T-helper 2 cell (primary cell): ENCODE measurements at places on chromosomes 4 and X.

- DNase-seq = no peak
Measured at GRCh38 chrX:71846429-71846828, 64.2 kb upstream of the NHSL2 start.

DNA sequence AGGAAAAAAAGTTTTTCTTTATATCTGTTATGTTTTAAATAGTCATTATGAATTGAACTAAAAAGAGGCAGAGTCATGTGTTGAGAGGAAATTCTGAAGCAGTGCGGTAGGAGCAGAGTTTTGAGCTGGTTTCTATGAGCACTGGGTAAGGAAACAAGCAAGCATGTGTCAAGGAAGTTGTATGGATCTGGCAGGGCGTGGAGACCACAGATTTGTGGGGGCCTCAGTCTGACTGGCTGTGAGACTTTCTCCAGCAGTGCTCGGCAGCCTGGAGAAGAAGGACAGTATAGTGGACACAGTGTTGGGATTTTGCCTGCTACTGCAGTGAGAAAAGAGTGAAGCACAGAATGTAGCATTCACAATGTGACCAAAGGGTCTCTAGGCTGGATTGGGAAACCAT lies 399.1 kb downstream of the INPP4B start:
- no peak for DNase-seq

- peak; percentile 33 for DNase-seq
Measured at GRCh38 chr4:145490361-145490760, 8.7 kb downstream of the SMAD1 start.

DNA sequence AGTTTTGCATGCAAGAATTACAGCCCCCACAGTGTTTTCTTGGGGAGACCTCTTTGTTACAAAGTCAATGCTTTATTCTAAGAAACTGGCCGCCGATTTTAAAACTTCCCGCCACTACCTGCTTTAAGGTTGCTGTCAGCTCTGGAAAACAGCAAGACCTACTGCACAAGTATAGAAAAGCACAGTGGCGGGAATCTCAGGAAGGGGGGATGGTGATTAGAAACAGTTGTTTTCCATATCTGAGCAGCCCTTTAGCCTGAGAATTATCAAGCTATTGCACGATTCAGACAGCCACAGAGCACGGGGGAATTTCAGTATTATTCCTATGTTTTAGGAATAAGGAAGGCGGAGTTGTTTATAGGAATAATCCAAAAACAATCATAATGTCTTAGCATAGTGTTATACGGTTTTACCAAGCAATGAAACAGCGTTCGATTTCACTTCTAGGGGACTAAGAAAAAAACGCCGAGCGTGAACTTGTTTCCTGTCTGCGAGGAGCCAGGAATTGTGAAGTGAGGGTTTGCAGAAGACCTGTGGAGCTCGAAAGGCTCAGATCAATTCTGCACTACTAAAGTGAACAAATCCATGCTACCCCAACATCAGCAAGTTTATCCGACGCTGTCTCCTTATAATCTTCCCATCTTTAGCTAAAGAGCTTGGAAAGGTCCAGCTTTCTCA lies 81.3 kb downstream of the HMGN5 start:
- DNase-seq = no peak

- no peak for DNase-seq
Measured at GRCh38 chr4:79673898-79674297, 265.9 kb upstream of the GK2 start.

DNA sequence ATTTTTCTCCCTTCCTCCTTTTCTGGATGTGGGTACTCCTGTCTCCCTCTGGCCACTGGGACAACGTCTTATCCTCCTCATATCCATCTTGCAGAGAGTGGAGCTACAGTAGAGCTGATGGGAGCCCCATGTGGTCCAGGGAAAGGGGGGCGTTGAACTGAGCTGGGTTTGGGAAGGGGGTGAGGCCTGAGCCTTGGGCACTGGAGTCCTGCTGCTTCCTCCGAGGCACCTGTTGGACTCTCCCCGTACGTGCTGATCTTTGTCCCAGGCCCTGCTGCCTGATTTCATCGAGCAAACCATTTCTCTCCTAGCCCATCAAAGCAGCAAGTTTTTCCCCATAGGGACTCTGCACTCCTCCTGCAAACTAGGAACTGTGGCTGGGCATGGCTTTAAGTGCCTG lies 94.3 kb downstream of the STOX2 start:
- DNase-seq = no peak

- DNase-seq = no peak
Measured at GRCh38 chr4:53068755-53069330, 206.7 kb downstream of the RASL11B start.

DNA sequence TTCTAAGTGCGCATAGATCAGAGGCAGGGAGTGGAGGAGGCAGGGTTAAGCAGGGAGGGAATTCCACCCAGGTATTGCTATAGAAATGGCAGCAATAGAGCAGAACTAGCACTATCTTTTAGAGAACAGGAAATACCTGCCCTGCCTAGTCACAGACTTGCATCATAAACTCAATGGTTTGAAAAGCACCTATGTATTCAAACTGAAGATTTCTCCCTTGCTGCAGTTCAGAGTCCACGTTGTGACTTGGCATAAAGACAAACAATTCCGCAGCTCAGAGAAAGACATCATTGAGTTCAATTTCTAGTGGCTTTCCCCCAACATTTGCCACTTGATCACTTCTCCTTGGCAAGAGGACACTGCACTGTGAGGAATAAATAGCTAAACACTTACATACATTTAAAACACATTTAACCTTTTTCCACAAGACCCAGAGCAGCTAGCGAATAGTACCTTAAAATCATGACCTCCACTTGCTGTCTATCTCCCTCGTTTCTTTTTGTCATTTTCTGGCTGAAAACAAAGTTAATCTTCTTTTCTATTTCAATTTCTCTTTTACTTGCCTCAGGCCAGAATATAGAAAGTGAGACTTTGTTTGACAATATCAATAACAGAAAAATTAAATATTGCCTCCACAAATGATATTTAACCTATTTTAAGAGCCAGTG lies 42.4 kb downstream of the SLC7A11 start:
- no peak for DNase-seq

DNA sequence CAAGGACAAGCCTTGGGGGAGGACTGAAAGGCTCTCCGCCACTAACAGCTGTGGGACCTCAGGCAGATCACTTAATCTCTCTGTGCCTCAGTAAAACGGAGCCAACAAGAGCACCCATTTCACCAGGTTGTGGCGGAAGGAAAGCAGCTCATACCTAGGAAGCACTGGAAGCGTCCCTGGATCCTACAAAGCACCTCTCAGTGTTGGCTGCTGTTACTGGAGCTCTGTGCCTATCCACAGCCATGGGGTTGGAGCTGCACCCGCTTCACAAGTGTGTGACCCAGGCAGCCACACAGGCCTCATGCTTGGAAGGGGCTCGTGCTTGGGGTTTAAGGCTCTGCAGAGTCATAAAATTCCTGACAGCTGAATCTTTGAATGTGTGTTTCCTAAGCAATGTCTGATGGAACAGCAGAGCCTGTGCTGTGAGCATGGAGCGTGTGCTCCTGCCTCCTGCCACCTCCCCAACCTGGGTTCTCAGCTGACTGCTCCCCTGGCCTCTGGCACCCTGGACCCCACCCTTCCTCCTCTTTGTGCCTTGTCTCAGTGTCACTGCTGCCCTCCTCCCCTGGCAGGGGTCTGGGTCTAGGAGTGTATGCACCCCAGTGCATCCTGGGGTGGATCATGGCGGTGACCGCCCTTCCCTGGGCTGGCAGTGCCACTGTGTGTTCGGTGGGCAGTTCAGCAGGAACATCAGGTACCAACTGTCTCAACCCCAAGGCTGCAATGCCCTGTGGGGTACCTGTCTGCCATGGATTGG lies 14.4 kb upstream of the MAN2B2 start:
- DNase-seq = no peak

DNA sequence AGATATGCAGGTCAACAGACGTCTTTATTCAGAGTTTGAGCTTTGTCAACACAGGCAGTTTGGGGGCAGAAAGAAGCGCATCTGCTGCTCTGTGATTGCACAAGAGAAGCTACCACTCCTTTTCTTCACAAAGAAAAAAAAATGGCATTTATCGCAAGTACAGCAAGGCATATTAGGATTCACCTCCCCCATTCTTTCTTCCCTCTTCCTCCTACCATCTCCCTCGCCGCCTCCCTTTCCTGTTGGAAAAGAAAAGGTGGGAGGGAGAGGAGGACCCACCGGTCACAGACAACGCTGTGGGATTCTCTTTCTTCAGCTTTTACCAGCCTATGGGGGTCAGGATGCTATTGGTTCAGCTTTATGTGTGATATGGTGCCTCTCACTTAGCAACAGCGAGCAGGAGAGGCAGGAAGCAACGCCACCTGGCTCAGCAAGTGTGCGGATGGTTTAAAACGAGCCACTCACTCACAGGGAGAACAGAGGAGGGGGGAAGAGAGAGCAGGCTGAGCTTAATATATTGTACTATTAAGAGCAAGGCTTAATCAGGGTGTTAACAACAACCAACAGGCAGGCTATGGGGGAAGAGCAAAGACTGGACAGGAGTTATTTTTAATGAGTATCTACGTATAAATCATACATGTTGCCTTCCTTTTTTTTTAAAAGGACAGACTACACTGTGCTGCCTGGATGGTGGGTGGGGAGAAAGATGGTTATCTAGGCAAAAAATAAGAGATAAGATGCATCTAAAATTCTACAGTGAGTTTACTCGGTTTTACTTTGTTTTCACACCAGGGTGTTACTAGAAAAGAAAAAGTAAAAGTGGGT lies 104.7 kb downstream of the MAML3 start:
- DNase-seq = no peak

- no peak for DNase-seq
Measured at GRCh38 chr4:80045786-80046185, 27.2 kb downstream of the ANTXR2 start.

DNA sequence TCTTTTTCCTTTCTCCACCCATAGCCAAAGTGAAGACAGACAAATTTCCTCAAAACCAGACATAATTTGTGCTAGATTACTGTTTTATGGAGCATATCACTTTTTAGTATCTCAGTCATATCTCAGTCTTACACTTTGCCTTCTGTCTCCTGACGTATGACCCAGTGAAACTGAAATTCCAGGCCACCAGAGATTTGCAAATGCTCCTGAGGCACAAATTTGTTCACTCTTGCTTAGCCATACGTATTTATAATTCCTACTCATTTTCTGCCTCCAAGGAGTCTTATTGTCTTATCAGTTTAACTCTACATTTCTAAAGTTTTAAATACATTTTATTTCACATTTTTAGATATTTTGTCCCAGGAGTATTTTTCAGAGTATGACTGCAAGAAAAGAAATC lies 10.0 kb downstream of the TMEM156 start:
- no peak for DNase-seq
